ENCODE measurements at places on chromosomes 7 and 10. TPM values are rescaled to one million over a fixed set of nuclear protein-coding genes. Genes with fewer than 3 reads are reported as not detected.

SPDYE8 gene
- not detected for total RNA-seq

PRKG1 gene
- total RNA-seq, result 14.8 TPM

COMTD1 gene
- 9.5 TPM for total RNA-seq

NPSR1 gene
- not detected for total RNA-seq

- no peak for DNase-seq
Measured at GRCh38 chr7:94206295-94206694, 188.4 kb upstream of the COL1A2 start.

- no peak for DNase-seq
Measured at GRCh38 chr10:125114761-125115391, 45.5 kb downstream of the CTBP2 start.

GRCh38 chr10:98414578-98414931 is 427 bp downstream of the PYROXD2 start:
- no peak for DNase-seq
